Adrenal gland (tissue), 19 donors: ENCODE measurements at places on chromosomes 16 and 17. TPM values are rescaled to one million over a fixed set of nuclear protein-coding genes. Genes with fewer than 3 reads are reported as not detected.

ESRP2 gene
- 1.7 TPM for total RNA-seq

DNA sequence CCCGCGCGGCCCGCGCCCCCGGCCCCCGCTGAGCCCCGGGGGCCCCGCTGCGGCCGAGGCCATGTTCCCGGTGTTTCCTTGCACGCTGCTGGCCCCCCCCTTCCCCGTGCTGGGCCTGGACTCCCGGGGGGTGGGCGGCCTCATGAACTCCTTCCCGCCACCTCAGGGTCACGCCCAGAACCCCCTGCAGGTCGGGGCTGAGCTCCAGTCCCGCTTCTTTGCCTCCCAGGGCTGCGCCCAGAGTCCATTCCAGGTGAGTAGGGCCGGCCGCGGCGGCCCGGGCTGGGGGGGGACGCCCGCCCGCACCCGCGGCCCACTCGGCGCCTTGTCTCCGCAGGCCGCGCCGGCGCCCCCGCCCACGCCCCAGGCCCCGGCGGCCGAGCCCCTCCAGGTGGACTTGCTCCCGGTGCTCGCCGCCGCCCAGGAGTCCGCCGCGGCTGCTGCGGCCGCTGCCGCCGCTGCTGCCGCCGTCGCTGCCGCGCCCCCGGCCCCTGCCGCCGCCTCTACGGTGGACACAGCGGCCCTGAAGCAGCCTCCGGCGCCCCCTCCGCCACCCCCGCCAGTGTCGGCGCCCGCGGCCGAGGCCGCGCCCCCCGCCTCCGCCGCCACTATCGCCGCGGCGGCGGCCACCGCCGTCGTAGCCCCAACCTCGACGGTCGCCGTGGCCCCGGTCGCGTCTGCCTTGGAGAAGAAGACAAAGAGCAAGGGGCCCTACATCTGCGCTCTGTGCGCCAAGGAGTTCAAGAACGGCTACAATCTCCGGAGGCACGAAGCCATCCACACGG, 504 bp downstream of the MAZ start:
- DNase-seq: peak; percentile 66

GRCh38 chr17:66287911-66288310, 14.5 kb upstream of the PRKCA start:
- DNase-seq: no peak

C16orf89 gene
- total RNA-seq: 4.0 TPM

CCDC137 gene
- 21.7 TPM for total RNA-seq

DNA sequence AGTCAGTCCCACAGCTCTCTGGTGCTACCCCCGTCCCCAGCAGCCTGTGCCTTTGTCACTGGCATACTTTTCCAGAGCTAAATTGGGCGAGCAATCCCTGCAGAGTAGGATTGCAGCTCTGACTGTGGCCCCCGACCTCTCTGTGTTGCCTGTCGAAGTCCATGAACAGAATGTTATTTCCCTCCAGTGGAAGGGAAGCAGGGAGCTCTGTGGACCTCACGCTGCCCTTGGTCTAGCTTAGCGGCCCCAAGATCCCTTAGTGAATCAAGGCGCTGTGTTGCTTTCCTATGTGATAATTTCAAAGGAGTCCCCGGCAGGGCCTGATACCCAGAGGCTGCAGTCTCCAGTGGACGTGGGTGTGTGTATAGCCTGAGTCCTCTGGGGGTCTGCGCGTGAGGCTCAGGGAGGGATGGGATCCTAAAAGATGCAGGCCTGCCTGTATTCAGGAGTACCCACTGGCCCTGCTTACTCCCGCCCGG, 15.5 kb upstream of the CD300A start:
- DNase-seq: no peak

DNA sequence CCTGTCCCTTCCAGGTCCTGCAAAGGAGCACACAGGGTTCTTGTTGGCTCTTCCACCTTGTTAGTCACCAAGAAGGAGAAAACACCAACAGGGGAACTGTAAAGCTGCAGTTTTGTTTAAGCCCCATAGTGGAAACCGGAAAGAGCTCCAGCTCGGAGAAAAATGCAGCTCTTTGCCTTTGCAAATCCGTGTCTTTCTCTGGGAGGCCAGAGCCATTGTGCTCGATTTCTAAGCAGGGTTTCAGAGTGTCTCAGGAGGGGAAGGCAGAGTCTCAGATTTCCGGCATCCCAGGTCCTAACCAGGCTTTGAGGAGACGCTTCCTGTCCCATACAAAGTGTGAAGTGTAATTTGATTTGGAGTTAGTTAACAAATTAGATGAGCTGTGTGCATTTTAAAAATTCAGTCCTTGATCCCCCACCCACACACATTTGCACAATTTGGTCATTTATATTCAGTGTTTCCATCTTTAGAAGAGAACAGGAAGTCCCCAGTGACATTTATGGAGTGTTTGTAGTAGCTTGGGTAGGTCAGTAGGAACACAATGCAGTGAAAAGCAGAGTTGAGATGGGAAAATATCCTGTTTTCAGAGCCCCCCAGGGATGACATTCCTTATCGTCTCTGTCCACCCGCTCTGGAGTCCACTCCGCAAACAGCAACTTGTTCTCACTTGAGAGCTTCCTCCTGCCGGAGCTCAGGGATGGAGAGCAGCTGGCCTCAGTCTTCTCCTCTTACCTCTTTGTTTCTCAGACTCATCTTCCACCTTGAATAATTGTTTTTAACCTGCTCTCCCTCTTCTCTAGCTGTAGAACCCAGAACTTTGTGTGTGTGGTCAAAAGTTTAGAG, 331.9 kb downstream of the SEC14L1 start:
- no peak for DNase-seq

GRCh38 chr17:2051933-2052559, 2.9 kb upstream of the HIC1 start:
- DNase-seq: peak; percentile 39

TRAPPC1 gene
- total RNA-seq: 127 TPM

- no peak for DNase-seq
Measured at GRCh38 chr16:31461201-31461920, 2.1 kb downstream of the ARMC5 start.

DNA sequence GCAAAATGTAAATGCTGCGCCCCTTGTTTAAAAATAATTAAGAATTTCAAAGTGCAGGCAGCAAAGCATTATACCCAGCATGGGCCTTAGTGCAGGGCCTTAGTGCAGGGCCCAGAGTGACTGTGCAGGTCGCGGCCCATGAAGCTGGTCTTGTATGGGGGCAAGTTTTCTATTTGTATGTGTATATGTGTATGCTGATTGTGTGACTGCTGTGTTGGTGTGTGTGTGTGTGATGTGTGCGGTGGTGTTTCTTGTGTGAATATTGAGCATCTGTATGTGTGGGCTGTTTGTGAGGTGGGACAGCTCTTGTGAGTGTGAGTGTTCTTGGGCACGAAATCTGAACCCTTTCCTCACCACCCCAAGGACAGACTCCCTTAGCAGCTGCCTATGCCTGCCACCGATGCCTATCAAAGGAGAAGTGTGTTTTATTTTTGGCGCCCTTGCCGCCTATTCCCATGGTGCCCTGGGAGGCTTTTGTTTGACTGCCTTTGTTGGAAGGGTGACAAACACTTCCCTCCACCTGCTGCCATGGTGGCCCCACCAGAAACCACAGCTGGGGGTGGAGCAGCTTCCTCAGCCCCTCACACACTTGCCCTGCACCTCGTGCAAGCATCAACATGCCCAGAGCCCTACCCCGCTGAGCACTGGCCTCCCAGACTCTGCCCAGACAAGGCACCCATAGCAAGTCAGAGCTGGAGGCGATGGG, 18.0 kb downstream of the CCR7 start:
- peak; percentile 12 for DNase-seq

BICDL2 gene
- total RNA-seq: not detected

DNA sequence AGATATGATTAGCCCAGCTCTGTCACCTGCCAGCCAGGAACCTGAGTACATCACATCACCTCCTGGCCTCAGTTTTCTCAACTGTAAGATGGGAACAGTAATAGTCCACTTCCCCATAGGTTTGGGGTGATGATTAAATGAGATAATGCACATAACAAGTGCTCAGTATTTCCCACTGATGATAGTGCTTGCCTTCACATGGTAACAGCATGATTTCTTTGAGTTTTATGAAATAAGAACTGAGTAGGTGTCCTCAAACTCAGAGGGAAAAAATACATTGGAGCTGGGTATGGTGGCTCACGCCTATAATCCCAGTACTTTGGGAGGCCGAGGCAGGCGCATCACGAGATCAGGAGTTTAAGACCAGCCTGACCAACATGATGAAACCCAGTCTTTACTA, 30.1 kb upstream of the SNN start:
- DNase-seq: no peak

METTL22 gene
- 38.9 TPM for total RNA-seq

DNA sequence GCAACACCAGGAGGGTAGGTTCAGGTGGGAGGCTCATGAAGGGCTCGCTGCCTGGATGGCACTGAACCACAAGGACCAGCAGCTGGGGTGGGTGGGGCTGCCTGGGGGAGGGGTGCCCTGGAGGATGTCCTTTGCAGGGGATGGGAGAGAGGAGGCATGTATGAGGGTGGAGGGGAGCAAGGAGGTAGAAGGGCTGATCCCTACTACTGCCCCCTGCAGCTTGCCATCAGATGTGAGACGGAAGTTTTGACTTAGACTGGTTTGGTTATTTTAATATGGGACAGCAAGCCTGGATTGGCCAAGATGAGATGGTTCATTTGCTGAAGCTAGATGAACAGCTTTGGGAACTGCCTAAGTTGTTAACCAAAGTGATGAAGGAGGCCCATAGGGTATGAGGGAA, 115.9 kb downstream of the SEC14L1 start:
- no peak for DNase-seq

- no peak for DNase-seq
Measured at GRCh38 chr17:42061646-42062487, 11.5 kb upstream of the C17orf113 start.

CACNG3 gene
- total RNA-seq: not detected

DNA sequence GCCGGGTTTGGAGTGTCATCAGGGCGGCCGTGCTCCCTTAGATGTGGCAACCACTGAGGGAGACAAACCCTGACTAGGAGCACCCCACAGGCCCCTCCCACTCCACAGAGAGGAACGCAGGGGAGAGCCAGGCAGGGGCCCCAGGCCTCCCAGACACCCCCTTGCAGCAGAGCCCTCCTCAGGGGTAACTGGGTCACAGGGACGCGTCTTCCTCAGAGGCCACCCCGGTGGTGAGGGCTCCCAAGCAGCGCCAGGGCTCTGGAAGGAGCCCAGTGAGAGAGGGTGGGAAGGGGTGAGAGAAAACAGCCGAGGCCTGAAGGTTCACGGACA, 11.4 kb downstream of the FSCN2 start:
- no peak for DNase-seq

DNA sequence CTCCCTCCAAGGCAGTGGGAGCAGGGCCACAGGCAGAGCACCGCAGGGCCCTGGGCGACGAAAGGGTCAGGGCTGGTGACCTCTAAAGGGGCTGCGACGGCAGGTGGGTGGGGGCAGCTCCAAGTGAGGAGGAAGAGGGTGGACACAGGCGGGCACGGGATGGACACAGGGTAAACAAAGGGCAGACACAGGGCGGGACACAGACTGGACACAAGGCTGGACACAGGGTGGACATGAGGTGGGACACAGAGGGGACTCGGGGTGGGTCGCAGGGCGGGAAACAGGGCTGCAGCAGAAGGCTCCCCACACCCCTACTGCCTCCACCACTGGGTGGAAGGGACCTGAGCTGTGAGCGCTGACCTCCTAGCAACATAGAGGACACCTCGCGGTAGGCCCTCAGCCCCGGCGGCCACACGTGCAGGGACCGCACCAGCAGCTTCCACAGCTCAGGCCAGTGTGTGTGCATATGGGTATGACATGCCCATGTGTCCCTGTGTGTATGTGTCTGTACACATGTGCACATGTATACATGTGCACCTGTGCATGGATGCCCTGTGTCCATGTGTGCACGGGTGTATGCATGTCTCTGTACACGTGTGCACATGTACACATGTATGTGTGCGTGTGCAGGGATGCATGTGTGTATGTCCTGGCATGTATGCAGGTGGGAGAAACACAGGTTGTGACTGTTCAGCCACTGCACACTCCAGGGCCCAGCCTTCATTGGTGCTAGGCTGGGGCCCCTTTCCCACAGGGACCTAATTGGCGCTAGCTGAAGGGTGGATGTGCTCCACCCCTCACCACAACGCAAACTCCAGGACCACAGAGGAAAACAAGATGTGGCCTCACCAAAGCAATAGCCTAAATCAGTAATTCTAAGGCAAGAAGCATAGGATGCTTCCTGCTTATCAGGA, 7.6 kb downstream of the LMF1 start:
- DNase-seq: no peak

GRCh38 chr16:55597928-55598327, 31.4 kb downstream of the CAPNS2 start:
- DNase-seq: no peak

DNA sequence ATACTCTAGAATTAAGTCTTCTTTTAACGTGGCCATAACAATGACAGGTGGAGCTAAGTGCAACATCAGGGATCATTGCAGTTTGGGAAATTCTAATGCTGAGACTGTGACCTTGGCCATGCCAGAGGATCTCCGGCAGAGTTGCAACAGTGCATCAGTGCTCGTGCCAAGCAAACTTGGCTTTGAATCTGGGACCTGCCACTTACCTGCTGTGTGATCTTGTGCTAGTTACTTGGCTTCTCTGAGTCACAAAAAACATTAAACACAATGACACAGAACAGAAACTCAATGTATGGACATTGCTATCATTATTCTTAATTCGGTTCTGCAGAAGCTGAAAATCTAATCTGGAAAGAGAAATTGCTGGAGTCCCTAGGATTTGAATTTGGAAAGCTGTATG, 435.5 kb upstream of the CCL2 start:
- no peak for DNase-seq

CDH13 gene
- total RNA-seq: 2.7 TPM

- no peak for DNase-seq
Measured at GRCh38 chr17:41324180-41325075, 8.9 kb upstream of the KRTAP17-1 start.

GRCh38 chr16:12392585-12393091, 411.0 kb downstream of the CPPED1 start:
- no peak for DNase-seq

GRCh38 chr16:53456625-53457024, 22.4 kb downstream of the RBL2 start:
- DNase-seq: no peak

- peak; percentile 99 for DNase-seq
Measured at GRCh38 chr17:7014261-7014994, 2.0 kb downstream of the RNASEK start.

KRT36 gene
- not detected for total RNA-seq

CDH11 gene
- total RNA-seq: 35.2 TPM

DNA sequence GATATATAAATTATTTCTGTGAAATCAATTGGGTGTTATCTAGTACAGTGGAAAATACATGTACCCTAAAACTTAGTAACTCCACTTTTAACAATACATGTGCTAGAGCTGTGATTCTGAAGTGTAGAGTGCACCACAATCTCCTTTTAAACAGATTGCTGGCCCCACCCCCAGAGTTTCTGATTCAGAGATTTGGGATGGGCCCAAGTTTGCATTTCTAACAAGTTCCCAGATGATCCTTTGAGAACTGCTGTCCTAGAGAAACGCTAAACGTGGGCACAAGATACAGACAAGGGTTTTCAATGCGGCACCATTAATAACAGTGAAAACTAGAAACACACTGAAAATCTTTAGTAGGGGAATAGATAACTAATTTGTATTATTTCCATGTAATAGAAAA, 49.2 kb downstream of the NXPH3 start:
- no peak for DNase-seq

DNA sequence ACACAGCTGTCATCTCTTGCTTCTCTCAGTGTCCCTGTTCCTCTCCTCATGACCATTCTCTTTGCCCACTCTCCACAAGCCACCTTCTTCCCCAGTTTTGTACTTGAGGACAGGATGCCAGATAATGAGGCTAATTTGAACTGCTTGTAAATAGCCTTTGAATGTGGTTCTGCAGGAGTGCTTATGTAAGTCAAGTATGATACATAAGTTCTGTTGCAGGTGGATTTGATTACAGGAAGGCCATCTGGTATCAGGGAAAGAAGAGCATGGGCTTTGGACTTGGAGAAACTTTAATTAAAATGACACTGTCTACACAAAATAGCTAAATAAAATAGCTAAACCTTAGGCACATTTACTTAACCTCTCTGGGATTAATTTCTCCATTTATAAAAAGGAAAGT, 120.2 kb upstream of the HLF start:
- DNase-seq: no peak
